ENCODE measurements at places on chromosomes 2 and 18.

GRCh38 chr2:128374711-128375413 is 56.2 kb upstream of the HS6ST1 start:
- DNase-seq: no peak

DNA sequence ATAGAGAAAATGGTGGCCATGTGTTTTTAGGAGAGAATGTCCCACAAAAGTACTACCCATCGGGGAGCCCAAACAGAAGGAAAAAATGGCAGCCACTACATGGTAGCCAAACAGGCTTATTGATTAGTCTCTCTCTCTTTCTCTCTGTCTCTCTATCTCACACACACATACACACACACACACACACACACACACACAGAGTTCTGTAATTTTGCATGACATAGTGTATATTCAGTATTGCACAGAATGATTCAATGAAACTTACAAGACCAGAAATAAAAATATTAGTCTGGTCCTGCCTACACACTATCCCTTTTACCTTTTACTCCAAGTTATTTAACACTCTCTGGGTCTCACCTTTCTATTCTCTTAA is 124.8 kb upstream of the SLC39A10 start:
- no peak for DNase-seq

DNA sequence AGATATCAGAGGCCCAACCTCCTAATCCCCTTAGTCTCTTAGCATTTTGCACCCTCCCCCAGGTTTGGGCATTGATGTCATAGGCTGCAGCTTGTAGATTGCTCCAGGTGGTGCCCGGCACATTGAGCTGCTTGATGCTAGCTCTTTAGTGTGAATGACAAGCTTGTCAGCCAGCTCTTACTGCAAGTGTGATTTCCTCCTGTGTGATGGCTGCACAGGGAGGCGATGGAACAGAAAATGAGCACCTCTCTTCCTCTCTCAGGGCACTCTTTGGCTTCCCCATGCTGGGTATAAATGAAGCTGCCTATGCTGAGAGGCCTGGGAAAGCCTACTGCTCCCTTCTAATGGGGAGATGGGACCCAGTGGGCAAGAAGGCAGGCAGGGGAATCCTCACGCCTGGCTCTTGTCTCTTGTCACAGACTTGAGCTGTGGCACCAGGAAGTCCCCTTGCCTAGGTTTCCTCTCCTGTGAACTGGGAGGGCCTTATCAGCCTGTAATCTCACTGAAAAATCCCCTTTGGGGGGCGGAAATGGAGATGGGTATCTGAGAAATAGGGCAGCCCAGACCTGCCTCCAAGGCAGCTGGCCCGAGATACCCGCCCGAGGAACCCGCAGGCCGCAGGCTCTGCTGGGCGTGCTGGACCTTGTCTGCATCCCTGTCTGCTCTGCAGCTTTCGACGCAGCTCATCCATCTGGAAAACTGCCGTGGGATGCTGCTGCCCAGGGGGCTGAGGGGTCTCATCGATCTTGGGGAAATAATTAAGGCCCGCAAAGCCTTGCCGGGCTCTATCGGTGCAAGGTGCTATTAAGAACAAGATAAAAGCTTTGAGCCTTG is 163.5 kb upstream of the CXCR4 start:
- DNase-seq: peak; percentile 59

DNA sequence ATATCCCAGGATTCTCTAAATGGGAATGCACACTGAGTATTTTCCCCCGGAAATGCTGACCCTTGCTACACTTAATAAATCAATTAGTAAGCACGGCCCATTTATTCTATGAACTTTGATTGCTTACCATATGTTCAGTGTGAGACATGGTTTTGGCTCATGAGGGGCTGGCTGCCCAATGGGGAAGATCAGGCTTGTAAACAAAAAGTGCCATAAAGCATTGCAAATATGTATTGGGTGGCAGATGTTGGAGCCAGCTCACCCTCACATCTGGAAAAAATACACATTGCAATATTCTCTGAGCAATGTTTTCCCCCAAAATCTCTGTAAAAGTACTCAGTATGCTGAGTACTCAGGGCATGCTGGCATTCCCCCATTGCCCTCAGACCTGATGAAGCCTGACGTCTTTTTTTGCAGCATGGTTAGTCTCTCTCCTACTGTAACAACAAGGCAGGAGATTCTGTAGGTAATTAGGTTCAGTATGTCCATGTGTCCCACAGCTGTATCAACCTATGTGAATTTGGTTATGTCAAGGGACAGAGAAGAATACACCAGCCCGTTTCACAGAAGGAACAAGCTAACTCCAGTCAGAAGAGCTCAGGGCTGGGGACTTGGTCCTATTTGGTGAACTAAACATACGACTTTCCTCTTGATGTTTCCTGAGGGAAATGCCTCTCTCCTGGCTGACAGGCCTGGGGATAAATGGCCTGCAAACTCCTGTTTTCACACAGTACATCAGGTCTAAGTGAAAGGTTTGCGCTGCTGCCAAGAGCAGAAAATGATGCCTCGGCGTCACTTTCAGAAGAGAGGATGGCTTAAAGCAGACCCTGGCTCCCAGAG is 202.4 kb downstream of the INSIG2 start:
- no peak for DNase-seq

Data from T-helper 17 cell (primary cell).